ENCODE measurements at places on chromosomes 12 and 14. TPM values are rescaled to one million over a fixed set of nuclear protein-coding genes. Genes with fewer than 3 reads are reported as not detected.

- H3K36me3 ChIP-seq, result no peaks in the 10 kb centered on the region
- DNase-seq, result no peak
- no peak overlapping the region for H3K4me3 ChIP-seq
- no peaks in the 10 kb centered on the region for H3K27me3 ChIP-seq
- H3K27ac ChIP-seq, result no peak overlapping the region
- H3K4me1 ChIP-seq, result no peaks in the 10 kb centered on the region
Measured at GRCh38 chr14:86708846-86709339, 1178.9 kb downstream of the FLRT2 start.

GRCh38 chr14:50095895-50096294 lies 20.5 kb downstream of the VCPKMT start:
- no peak overlapping the region for H3K27ac ChIP-seq
- H3K4me1 ChIP-seq, result peaks cover 2% of the 10 kb centered on the region
- no peak for DNase-seq
- H3K27me3 ChIP-seq, result no peaks in the 10 kb centered on the region

DNA sequence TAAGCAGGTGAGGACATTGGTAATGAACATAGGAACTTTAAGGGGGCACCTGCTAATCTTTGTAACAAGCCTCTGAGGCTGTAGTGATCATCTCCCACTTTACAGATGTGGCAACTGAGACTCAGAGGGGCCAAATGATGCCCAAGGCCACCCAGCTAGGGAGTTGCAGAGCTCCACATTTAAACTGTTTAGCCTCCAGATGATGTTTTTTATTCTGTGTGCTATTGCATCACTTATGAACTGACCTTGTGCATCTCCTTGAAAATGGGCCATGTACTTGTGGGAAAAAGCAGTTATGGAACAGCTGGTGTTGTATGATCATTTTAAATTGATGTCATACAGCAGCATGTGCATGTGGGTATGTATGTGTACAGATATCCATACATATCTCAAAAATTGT lies 41.4 kb downstream of the TPCN1 start:
- no peaks in the 10 kb centered on the region for H3K27me3 ChIP-seq

DNA sequence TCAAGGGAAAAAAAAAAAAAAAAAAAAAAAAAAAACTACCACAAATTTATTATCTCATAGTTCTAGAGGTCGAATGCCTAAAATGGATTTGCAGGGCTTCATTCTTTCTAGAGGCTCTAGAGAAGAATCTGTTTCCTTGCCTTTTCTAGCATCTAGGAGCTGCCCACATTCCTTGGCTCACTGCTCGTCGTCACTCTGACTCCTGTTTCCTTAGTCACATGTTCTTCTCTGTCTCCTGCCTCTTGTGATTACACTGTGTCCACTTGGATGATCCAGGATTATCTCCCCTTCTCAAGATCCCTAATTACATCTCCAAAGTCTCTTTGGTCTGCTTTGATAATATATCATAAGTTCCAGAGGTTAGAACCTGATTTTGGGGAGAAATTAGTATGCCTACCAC lies 88.7 kb downstream of the HECTD1 start:
- H3K27ac ChIP-seq, result no peak overlapping the region
- H3K4me3 ChIP-seq, result no peak overlapping the region
- H3K27me3 ChIP-seq, result no peaks in the 10 kb centered on the region

DNA sequence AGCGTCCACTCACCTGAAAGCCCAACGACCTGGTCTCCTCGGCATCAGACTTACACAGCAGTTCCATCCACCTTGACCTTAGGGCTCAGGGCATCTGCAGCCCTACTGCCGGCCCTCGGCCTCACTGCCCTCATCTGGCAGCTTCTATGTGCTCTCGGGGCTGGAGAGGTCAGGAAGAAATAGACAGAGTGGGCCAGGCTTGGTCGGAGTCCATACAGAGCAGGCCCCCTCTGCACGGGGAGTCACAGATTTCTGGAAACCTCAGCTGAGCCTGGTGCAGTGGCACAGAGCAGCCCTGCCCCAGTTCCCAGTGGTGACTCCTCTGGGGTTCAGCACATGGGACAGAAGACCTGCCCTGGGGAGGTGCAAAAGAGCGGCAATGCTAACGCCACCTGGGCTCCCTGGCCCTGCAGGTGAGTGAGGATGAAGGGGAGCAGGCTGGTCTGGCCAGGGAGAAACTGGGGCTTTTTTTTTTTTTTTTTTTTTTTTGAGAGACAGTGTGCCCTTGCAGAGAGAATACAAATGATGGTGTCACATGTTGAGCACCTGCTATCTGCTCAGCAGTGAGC lies 190.1 kb upstream of the PRMT8 start:
- H3K36me3 ChIP-seq, result no peaks in the 10 kb centered on the region
- H3K4me3 ChIP-seq, result no peak overlapping the region
- DNase-seq, result no peak
- H3K4me1 ChIP-seq, result peaks cover 8% of the 10 kb centered on the region
- H3K27me3 ChIP-seq, result no peaks in the 10 kb centered on the region

- peak within 1 kb of the TSS; percentile 96 for H3K27ac ChIP-seq
- DNase-seq, result peak; percentile 97
- no peaks in the 10 kb centered on the region for H3K36me3 ChIP-seq
- no peaks in the 10 kb centered on the region for H3K27me3 ChIP-seq
- peaks cover 6% of the 10 kb centered on the region for H3K4me1 ChIP-seq
Measured at GRCh38 chr14:96362965-96363750, at the start of the genes ATG2B and GSKIP. TSS of gene ATG2B (minus strand) at chr14:96363341. CDS start at chr14:96362976, 365 bp downstream. TSS of gene GSKIP (plus strand) at chr14:96363526. CDS start at chr14:96382248, 18,722 bp downstream.

DNA sequence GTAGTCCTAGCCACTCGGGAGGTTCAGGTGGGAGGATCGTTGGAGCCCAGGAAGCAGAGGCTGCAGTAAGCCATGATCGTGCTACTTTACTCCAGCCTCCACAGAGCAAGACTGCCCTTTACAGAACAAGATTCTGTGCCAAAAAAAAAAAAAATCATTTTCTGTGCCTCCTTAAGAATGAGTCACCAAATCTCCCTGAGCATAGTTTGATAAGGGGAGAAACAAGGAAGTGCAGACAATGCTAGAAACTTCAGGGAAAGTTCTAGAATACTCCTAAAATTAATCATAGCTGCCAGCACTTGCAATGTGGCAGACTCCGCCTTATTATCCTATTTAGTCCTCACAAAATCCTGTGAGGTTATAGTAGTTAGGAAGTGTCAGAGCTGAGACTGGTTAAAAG lies 74.5 kb downstream of the KCNK10 start:
- peak; percentile 66 for DNase-seq
- H3K27ac ChIP-seq, result no peak overlapping the region
- no peak overlapping the region for H3K4me3 ChIP-seq
- H3K27me3 ChIP-seq, result no peaks in the 10 kb centered on the region
- no peaks in the 10 kb centered on the region for H3K36me3 ChIP-seq

GRCh38 chr14:81946375-81946774 lies 412.7 kb upstream of the SEL1L start:
- DNase-seq, result no peak
- H3K36me3 ChIP-seq, result no peaks in the 10 kb centered on the region
- no peak overlapping the region for H3K27ac ChIP-seq
- no peaks in the 10 kb centered on the region for H3K4me1 ChIP-seq
- H3K27me3 ChIP-seq, result no peaks in the 10 kb centered on the region

GRCh38 chr14:89243741-89244140 lies 173.3 kb downstream of the FOXN3 start:
- H3K27ac ChIP-seq, result no peak overlapping the region
- H3K4me3 ChIP-seq, result no peak overlapping the region
- no peaks in the 10 kb centered on the region for H3K27me3 ChIP-seq
- no peak for DNase-seq
- no peaks in the 10 kb centered on the region for H3K36me3 ChIP-seq

DNA sequence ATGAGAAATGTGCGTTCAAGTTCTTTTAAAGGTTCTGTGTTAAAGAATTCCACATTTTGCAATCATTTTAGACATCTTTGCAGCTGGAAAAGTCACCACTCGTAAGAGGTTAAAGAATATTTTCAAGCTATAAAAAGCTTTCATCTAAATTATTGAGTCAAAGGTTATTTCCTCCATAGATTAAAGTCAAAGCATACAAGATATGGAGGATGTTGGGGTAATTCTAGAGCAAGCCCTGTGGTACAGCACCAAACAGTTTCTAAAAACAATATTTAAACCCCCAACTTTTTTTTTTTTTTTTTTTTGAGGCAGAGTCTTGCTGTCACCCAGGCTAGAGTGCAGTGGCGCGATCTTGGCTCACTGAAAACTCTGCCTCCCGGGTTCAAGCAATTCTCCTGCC lies 1299.8 kb upstream of the TMEM132C start:
- peak; percentile 12 for DNase-seq
- H3K36me3 ChIP-seq, result no peaks in the 10 kb centered on the region
- H3K27ac ChIP-seq, result no peak overlapping the region
- peaks cover 2% of the 10 kb centered on the region for H3K4me1 ChIP-seq

DNA sequence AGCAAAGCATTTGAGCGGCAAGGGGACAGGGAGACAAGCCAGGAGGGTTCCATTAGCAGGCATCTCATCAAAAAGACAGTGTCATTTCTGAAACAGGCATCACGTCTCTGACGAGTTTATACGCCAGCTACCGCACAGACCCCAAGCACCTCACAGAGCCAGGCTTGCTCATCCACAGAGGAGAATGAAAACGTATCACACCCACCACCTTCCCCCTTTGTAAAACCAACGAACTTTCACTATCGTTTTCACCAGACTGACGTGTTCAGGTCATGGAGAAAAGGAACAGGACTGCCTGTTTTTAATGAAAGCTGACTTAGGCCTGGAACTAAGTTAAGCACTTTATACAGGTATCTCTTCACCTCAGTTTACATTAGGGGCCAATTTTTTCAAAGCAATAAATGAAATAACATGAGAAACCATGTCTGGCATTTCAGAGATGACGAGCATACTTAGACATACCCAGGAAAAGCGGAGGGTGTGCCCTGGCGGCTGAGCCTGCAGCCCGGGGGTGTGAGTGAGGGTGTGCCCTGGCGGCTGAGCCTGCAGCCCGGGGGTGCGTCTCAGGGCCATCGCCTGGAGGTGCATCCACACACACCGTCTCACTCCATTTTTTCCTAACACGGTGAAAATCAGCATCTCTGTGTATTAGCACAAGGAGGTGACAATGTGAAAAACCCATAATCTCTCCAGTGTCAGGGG lies 41.9 kb downstream of the STX2 start:
- no peaks in the 10 kb centered on the region for H3K27me3 ChIP-seq
- peaks cover 5% of the 10 kb centered on the region for H3K36me3 ChIP-seq
- DNase-seq, result no peak
- H3K4me1 ChIP-seq, result no peaks in the 10 kb centered on the region
- peak overlapping the region; percentile 17 for H3K4me3 ChIP-seq
- no peak overlapping the region for H3K27ac ChIP-seq

DNA sequence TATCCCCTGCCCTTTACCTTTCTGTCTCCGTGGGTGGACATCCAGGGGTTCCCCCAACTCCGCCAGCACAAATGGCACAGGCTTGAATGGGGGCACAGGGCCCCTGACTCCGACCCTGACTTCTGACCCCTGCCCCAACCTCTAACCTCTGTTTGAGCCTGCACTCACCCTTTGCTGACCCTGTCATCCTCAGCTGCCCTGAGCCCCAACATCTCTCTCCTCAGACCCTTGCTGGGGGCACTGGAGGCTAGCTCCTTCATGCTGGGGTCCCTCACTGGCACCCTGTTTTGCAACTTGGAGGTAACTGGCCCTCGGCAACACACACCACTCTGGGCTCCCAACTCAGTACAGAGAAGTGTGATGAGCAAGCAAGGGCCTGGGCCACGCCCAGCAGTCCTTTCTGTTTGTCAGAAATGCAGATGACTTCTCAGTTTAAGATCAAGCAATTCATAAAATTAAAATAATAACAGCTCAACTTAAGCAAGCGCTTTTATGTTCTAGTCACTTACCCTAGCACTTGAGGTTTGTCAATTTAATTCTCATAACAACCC lies 2.1 kb downstream of the IFI27 start:
- no peaks in the 10 kb centered on the region for H3K27me3 ChIP-seq
- H3K27ac ChIP-seq, result no peak overlapping the region
- DNase-seq, result no peak
- no peak overlapping the region for H3K4me3 ChIP-seq
- H3K4me1 ChIP-seq, result peaks cover 10% of the 10 kb centered on the region

DNA sequence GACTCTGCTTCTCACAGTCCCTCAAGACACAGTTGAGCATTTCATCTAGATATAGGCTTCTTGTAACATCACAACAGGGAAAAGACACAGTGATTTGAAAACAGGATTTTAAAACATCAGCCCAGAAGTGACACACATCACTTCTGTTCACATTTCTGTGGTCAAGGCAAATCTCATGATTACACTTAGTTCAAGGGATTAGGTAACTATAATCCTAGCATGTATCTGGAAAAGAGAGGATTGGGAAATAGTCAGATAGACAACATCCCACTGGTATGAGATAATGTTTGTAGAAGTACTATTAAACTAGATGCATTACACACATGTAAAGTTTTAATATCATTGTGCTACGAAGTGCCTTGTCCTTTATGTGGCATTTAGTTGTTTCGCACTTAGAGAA lies 252.6 kb upstream of the PRKD1 start:
- no peaks in the 10 kb centered on the region for H3K27me3 ChIP-seq
- H3K27ac ChIP-seq, result no peak overlapping the region
- H3K4me1 ChIP-seq, result no peaks in the 10 kb centered on the region
- no peak overlapping the region for H3K4me3 ChIP-seq
- H3K36me3 ChIP-seq, result no peaks in the 10 kb centered on the region
- DNase-seq, result no peak

DNA sequence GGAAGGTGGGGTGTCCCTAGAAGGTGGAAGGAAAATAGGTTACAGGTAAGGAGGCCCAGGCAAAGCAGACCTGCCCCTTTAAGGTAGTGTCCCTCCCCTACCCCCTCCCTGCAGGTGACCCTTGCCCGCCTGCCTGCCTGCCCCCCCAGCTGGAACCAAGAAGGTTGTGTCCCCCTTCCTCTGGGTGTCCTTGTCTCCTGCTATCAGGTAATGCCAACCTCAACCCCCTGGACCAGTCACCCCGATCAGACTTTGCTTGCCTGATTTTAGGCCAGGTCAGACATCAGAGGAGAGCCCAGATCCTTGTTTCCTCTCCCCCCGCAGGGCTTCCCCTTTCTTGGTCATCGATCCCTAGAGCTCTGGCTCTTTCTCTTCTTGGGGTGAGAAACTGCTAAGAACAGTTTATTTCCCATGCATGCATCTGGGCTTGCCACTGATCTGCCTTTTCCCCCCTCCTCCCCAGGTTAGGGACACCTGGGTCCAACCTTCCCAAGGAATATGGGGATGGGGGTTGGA lies at the start of gene SLC39A5:
Gene SLC39A5 (plus strand): TSS at position 136 of the 516 bp plus-strand sequence. CDS start 1,224 bp downstream, outside the sequence.
- no peaks in the 10 kb centered on the region for H3K4me1 ChIP-seq
- H3K4me3 ChIP-seq, result peak within 1 kb of the TSS; percentile 70
- H3K27me3 ChIP-seq, result no peaks in the 10 kb centered on the region

GRCh38 chr12:92745856-92746550 lies 43.2 kb downstream of the PLEKHG7 start:
- H3K27me3 ChIP-seq, result no peaks in the 10 kb centered on the region
- no peak for DNase-seq
- no peak overlapping the region for H3K4me3 ChIP-seq
- no peak overlapping the region for H3K27ac ChIP-seq
- H3K36me3 ChIP-seq, result no peaks in the 10 kb centered on the region

Gene OR4E2
- not detected for polyA plus RNA-seq

Gene PTMS
- 159 TPM for polyA plus RNA-seq

Gene KRT2
- polyA plus RNA-seq, result 2.2 TPM

Gene HOXC9
- not detected for polyA plus RNA-seq

Gene KRT3
- polyA plus RNA-seq, result not detected

Gene PRH2
- not detected for polyA plus RNA-seq

Gene SLIRP
- 425 TPM for polyA plus RNA-seq

Gene FOS
- 71.6 TPM for polyA plus RNA-seq

Gene ACRBP
- 4.5 TPM for polyA plus RNA-seq

Gene OTX2
- polyA plus RNA-seq, result not detected

Gene POLR3B
- polyA plus RNA-seq, result 1.8 TPM

Gene KLRC3
- polyA plus RNA-seq, result 0.46 TPM

Gene SCN8A
- not detected for polyA plus RNA-seq

Measured in small intestine (tissue), 16 donors.